ENCODE measurements at places on chromosomes 11 and 22.

GRCh38 chr11:19391652-19392051, 150.9 kb upstream of the E2F8 start:
- DNase-seq: no peak

DNA sequence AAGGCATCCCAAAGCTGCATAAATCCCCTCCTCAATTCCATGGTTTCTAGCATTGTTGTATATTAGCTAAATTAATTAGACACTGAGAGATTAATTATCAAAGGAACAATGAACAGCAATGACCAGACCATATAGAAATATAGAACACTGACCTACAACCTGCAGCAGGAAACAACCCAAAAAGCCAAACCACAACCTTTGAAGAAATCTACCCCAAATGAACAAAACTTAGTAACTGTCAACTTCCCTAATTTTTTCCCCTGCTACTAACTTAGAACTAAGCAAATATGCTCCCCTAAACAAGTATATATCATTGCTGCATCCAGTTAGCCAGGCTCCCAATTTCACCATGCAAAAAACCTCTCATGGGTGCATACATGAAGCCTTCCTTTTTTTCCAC, 268.0 kb upstream of the ANO3 start:
- no peak for DNase-seq

GRCh38 chr11:77882396-77882795, 61.5 kb downstream of the AAMDC start:
- DNase-seq: no peak

GRCh38 chr11:85922367-85922766, 67.2 kb downstream of the CCDC83 start:
- DNase-seq: no peak

GRCh38 chr11:47950396-47950795, 30.0 kb upstream of the PTPRJ start:
- DNase-seq: no peak

GRCh38 chr11:90221803-90222458, 918 bp downstream of the CHORDC1 start:
- DNase-seq: no peak

DNA sequence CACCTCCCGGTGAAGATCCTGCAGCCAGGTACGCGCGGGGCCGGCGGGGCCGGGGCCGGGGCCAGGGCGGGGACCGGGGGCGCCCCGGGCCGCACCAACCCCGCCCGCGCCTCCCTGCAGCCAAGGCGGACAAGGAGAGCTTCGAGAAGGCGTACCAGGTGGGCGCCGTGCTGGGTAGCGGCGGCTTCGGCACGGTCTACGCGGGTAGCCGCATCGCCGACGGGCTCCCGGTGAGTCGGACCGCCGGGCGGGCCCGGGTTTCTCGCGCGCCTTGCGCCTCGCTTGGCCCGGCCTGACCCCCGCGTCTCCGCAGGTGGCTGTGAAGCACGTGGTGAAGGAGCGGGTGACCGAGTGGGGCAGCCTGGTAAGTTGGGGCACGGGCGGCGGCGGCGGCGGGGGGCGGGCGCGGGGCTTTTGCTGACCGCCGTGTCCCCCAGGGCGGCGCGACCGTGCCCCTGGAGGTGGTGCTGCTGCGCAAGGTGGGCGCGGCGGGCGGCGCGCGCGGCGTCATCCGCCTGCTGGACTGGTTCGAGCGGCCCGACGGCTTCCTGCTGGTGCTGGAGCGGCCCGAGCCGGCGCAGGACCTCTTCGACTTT, 531 bp downstream of the PIM3 start:
- peak; percentile 22 for DNase-seq

DNA sequence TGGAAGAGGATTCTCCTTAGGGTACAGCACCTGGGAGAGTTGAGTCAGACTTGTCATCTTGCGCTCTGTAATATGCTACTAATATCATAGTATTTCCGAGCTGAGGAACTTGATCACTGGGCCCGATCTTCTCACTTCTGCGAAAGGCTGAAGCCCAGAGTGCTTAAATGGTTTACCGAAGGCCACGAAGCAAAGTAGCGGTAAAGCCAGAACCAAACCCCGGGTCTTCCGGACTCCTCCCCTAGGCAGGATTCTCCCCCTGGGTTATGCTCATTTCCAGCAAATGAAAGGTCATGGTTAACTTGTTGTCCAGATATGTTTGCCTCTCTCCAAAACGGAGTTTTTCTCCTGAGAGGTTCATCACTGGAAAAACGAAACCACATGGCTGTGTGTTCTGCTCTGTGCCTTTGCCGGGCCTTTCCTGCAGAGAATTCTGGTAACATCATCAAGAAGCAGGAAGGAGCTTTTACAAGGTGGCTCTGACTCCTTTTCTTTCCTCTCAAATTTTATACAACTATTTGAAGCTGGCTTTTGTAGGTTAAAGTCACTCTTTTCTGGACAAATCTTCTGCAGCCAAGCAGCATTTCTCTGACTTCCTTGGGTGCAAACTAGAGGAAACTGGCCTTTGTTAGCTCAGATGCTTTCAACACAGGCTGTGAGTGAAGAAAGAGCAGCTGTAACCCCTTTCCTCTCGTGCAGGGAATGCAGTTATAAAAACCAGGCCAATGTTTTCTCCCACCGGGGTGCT, 35.5 kb downstream of the UBASH3B start:
- no peak for DNase-seq

GRCh38 chr11:26231252-26231661, 100.7 kb upstream of the ANO3 start:
- no peak for DNase-seq

GRCh38 chr11:11895672-11896071, 53.9 kb downstream of the USP47 start:
- no peak for DNase-seq

DNA sequence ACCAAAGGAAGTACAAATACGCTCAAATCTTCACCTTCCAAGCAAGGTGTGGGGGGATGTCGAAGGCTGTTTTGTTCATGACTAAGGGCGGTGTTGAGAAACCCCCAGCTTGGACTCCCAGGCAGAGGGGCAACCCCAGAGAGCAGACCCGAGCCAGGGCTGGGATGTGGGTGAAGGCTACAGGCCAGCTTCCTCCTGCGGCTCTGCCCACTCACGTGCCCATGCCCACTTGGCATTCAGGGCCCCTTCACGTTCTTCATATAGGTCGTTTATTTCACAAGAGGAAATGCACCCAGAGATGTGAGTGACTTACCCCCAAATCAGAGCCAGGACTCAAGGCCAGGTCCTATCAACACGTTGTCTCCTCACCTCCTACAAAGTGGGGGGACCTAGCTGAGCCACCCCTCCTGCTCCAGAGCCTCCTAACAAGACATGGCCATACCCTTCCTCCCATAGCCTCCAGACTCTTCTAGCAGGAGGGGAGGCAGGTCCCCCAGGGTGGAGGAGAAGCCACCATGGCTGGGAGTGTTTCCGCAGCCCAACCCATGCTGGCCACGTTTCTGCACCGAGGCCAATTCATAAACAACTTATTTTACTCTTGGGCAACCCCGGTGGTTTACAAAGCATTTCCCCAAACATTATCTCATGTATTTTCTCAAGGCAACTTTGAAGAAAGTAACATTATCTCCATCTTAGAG, 22.0 kb downstream of the TMEM184B start:
- no peak for DNase-seq

DNA sequence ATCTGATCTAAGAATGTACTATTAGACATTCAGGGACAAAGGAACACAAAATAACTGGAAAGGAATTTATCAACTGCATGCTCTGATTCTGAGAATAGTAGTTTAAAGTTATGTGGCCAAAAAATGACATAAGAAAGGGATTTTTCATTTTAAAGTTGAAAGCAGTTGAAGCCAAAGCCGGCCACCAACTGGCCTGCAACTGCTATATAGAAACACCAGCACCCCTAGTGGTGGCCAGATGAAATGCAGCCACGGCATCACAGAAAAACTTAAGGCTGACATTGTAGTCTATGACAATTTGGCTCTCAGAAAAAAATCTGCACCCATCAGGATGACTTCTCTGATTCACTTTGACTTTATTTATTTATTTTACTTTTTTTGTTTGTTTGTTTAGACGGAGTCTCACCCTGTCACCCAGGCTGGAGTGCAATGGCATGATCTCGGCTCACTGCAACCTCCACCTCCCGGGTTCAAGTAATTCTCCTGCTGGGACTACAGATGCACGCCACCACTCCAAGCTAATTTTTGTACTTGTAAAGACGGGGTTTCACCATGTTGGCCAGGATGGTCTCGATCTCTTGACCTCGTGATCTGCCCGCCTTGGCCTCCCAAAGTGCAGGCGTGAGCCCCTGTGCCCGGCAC, 59.2 kb downstream of the SLC35F2 start:
- DNase-seq: peak; percentile 19

GRCh38 chr11:46370253-46370652, 11.2 kb upstream of the MDK start:
- no peak for DNase-seq

DNA sequence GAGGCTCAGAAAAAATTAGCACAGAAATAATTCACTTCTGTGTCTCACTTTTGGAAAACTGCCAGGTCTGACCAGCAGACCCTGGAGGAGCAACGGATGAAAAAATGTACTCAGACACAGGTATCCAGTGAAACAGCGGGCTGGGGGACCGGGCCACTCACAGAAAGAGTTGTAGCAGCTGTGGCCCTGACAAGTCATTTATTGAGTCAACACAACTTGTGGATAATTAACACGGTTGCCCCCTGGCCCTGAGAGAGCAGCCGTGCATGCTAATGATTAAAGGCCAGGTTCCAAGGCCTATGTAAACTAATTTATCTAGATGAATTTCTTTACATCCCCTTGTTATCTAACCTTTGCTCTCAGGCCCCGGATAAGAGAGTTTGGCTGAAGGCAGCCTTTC, 131.3 kb downstream of the AASDHPPT start:
- no peak for DNase-seq

GRCh38 chr11:117548876-117549275, 221.2 kb downstream of the CEP164 start:
- DNase-seq: no peak

DNA sequence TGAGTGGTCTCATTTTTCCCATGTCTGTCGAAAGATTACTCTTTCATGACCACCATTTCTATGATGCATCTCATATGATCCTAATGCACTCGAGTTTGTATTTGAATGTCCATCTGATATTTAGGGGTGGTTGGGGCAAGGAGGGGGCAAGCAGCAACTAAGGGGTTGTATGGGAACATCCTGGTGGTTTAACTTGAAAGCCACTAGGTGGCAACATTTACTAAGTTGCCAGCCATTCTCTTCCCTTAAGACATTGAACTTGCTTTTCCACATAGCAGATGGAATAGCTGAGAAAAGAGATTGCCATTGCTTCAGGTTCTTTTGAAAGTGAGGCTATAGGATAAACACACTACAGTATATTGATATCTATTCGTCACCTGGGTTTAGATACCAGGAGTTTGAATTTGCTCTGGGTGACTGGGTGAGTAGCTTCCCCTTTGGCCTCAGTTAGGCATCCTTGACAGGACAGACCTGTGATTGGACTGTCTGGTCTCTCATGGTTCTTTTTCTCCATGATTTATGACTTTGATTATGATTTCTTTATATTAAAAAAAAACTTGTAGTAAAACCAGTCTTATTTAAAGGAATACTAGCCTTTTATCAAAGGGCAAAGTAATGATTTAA, 32.4 kb downstream of the NF2 start:
- DNase-seq: no peak

GRCh38 chr11:21037850-21038249, 368.5 kb downstream of the NELL1 start:
- DNase-seq: no peak

GRCh38 chr22:46019351-46019750, 42.4 kb upstream of the WNT7B start:
- no peak for DNase-seq

DNA sequence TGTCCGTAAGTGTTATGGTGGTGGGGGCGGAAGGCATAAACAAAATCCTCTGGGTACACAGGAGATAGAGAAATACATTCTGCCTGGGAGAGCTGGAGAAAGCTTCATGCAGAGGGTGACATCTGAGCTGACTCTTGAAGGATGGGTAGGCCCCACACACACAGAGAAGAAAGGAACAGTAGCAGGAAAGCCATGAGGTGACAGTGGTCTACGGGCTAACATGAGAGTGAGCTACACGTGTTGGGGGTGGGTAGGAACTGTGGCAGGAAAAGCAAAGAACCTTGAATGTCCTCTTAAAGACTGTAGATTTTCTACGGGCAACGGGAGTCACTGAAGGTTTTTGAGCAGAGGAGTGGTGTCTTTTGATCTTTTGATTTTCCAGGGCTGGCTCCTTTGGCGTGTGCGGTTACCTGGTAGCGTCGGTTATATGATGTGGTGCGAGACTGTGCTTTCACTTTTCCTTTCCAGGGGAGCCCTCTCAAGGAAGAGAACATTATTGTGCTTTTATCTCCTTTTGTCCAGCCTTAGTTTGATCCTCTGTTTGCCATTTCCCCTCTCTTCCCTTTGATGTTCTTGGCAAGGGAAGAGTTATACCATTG, 39.7 kb downstream of the ADAMTS8 start:
- DNase-seq: no peak

GRCh38 chr11:47233989-47234668, 14.5 kb downstream of the ACP2 start:
- no peak for DNase-seq

- no peak for DNase-seq
Observed at GRCh38 chr11:67663532-67664212, 10.8 kb downstream of the ALDH3B2 start.

DNA sequence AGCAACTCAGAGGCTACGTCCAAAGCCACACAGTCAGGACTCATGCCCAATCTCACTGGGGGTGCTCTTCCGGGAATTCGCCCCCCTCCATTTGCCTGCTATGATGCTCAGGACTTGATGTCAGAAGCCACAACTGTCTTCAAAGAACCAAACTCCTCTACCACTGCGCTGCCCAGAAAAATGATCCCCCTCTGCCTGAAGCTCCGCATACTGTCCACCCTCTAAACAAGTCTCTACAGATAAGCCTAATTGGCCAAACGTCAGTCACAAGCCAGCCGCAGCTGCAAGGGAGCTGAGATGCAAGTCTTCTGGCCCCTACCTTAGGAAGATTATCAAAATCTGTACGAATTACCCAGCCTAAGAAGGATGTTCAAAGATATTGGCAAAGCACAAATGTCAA, 294.6 kb downstream of the BUD13 start:
- no peak for DNase-seq

DNA sequence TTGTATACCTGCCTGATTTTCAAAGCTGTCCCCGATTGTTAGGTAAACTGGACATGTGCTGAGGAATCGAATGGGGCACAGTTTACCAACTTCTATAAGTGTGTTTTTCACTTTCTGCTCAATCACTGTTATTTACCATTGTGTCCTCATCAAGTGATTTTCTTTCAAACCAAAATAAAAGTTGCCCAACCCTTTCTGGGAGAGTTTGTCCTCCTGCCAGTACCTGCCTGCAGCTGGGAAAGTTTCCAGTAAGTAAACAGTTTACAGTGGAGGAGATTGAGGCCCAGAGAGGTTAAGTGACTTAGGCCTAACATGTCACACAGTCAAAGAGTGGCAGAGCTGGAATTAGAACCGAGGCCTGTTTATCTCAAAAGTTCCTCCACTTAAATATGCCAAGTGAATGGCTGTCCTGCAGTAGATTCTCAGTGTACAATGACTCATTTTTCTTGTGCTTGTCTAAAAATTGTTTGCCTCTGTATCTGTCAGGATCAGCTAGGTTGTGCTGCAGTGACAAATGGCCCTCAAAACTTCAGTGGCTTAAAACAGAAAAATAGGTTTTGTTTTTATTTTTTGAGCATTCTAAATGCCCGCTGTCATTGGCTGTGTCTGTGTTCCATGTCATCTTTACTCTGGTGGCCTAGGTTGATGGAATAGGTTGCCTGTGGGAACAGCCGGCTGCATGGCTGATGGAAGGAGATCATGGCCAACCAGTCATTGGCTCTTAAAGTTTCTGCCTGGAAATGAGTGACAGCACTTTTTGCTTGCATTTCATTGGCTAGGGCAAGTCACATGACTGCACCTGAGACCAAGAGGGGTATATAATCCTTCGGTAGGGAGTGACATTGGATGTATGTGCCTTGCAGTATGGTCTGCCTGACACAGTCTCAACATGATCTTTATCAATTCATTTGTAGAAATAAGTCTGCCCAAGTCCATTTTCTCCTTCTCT, 61.8 kb upstream of the CRYBB3 start:
- no peak for DNase-seq
